ENCODE measurements at places on chromosomes 2 and 18. TPM values are rescaled to one million over a fixed set of nuclear protein-coding genes. Genes with fewer than 3 reads are reported as not detected.

DNA sequence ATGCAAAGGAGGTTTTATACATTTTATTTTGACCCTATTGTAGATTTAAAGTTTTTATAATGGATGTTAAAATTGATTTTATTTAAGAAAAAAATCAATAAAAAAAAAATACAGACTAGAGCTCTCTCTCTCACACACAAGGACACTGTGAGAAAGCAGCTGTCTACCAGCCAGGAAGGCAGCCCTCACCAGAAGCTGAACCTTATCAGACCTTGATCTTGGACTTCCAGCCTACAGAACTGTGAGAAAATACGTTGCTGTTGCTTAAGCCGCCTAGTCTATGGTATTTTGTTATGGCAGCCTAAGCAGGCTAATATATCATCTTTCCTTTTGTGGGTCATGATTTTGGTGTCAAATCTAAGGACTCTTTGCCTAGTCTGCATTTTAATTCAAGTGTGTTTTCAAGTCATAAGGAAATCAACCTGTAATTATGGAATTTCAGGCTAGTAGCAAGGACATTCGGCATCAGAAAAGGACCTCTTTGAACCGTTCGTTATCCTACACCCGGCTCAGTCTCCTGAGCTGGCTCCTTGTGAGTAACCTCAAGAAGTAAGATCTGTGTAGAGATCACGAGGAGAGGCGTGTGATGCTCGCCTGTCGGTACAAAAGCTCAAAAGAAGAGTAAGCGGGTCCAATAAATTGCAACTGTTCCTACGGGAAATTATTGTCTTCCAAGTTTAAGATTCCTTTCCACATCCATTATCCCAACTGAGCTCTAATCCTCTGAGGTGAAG, 98.2 kb downstream of the PDCL3 start:
- DNase-seq = no peak

- peak; percentile 40 for DNase-seq
Observed at GRCh38 chr2:120914839-120915521, 179.3 kb downstream of the GLI2 start.

DNA sequence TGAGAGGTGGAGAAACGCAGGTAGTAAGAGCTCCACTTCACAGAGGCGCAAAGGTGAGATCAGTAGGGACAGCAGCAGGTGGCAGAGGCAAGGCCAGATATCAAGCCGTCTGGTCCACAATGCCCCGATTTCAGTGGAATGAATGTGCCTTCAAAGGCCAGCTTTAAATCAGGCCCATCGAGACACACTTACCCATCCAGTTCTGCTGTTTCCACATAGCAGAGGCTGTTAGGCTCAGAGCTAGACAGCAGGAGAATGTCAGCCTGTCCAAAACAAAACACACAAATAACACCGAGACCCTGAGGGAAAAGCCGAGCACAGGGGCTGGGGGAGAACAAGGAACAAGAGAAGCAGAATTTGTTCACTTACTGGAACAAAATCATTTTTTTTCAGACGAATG, 75.8 kb upstream of the NARS1 start:
- DNase-seq = no peak

- DNase-seq = no peak
Observed at GRCh38 chr2:154507186-154507585, 191.3 kb upstream of the KCNJ3 start.

- DNase-seq = no peak
Observed at GRCh38 chr2:217906798-217907197, 96.0 kb downstream of the TNS1 start.

TEX261 gene
- 42.1 TPM for total RNA-seq

CYP20A1 gene
- 27.9 TPM for total RNA-seq

ZNF236 gene
- total RNA-seq = 13.0 TPM

EMILIN2 gene
- 16.3 TPM for total RNA-seq

FAP gene
- total RNA-seq = 0.34 TPM

UGT1A4 gene
- total RNA-seq = 2.2 TPM

Data from left colon (tissue), 2 donors.